ENCODE measurements at places on chromosomes 3 and 15.

DNA sequence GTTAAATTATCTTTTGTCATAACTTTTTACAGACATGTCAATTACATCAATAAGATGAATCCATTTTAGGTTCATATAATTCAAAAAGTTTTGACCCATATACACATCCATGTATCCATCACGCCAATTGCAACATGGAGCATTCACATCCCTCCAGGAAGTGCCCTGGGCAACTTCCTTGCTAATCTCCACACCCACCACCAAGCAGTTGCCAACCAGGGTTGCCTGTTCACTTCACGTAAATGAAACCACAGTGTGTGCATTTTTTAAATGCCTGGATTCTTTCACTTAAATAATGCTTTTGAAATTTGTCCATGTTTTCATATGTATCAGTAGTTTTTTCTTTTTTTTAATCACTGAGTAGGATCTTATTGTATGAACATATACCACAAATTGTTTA is 40.7 kb upstream of the LYZL4 start:
- no peak for DNase-seq

DNA sequence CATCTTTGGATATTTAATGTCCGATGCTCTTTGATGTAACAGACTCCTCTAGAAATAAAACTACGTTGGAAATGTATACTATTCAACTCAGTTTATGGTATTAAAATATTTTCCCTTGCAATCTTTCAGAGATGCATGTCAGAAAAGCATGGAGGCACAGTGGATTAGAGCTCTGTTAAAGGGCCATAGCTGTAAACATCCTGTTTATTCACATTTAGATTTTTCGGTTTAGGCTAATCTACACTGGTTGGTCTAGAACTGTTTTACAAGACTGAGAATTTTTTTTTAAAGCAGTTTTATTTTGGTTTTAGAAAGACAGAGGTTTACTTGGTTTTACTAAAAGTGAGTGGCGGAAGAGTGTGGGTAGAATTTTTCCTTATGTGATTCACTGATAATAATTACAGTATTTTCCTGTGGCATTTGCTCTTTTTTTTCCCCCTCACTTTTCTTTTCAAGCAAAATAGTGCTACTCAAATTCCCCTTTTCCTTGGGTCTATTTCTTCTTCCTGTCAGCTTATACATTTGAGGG is 132.1 kb downstream of the IL1RAP start:
- no peak for DNase-seq

DNA sequence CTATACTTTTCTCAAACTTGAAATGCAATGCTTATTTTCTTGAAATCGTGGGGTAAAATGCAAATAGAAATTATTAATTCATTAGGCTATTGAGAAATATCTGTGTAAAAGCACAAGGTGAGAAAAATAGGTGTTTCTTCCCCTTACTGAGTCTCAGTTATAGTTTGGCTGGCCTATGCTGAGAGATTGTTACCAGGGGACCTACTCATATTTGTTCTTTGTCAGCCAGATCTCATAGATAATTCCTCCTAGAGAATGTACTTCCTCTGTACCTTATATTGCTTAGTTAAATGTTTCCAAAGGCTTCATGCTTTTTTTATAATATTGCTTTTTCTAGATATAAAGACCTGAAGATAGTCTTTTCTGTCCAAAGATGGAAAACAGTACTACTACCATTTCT is 60.0 kb upstream of the TRPC1 start:
- no peak for DNase-seq

GRCh38 chr3:33237439-33237838 is 18.8 kb upstream of the SUSD5 start:
- no peak for DNase-seq

GRCh38 chr15:41501191-41501917 is 7.7 kb downstream of the ITPKA start:
- no peak for DNase-seq

DNA sequence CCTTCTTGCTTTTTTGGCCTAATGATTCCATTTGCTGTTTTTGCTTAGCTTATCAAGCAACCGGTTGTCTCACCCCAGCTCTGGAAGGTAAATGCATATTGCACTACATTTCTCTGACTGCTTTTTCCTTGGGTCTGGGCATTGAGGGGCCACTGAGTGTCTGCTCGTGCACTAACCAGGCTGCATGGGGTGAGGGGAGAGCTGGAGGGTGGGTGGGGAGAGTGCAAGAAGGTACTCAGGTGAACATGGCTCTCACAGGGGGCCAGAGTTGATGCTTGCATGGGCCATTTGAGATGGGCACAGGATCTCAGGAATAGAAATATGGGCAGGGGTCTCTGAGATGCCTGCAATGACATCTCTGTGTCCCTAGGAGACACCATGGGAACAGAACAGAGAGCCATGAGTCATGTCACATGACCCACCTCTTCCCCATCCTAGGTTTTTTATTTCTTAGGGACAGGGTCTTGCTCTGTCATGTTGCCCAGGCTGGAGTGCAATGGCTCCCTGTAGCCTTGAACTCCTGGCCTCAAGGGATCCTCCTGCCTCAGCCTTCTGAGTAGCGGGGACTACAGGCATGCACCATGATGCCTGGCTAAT is 6.2 kb downstream of the ALPK3 start:
- no peak for DNase-seq

DNA sequence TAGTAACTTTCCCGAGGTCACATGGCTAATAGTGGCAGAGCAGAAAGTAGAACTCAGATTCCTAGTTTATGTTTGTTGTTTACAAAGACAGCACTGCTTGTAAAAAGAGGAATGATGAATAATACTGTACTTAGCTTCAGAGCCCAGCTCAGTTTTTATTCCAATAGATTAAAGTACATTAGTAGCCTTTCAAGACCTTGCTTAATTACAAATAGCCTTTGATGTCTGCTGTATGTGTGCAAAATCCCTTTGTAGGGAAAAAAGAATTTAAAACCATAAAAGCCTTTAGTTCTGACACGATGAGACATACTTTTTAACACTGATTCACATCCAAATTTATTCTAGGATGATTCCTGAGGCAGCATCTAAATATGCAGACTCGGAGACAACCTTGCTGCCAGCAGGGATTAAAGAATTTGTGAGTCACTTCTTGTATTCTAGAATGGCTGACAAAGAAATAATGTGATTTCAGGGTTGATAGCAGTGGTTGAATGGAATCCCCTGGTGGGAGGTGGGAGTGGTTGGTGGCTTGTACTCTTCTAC is 324.2 kb upstream of the TGFBR2 start:
- no peak for DNase-seq

DNA sequence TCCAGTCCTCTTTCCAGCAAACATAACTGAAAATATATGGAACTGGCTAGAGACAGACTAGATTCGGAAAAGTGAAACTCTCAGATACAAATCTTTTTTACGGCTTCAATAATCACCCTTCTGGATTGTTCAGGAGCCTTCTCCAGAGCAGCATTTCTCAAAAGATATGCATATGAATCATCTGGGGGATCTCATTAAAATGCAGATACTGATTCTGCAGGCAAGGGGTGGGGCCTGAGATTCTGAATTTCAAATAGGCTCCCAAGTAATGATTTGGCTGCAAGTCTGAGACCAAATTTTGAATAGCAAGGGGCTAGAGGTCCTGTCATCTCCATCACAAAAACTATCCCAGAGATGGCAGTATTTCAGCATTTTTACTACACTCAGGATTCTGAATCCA is 165.4 kb downstream of the CTNNB1 start:
- no peak for DNase-seq

- DNase-seq = no peak
These were observed 2.2 kb upstream of the NR2F2 start for GRCh38 chr15:96328181-96328876.

GRCh38 chr3:78749056-78749455 is 1018.7 kb downstream of the ROBO1 start:
- DNase-seq = no peak

DNA sequence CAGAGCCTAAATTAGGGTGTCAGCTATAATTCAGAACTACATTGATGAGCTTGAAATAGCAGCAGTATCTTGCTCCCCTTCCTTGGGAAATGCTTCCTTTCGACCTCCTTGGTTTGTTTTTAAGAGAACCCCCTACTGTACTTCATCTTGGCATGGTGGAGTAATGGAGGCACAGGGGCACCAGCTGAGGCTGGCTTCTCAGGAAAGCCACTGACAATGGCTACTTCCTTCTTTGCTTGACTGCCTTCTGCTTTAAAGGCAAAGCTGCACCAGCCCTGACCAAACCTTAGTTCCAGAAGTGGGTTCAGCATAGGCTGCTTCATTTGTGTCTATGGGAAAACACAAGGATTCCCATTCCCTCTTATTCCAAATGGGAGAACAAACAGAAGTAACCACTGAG is 1.5 kb upstream of the FBXL22 start:
- no peak for DNase-seq

- no peak for DNase-seq
These were observed 3.9 kb downstream of the XIRP1 start for GRCh38 chr3:39188271-39189149.

DNA sequence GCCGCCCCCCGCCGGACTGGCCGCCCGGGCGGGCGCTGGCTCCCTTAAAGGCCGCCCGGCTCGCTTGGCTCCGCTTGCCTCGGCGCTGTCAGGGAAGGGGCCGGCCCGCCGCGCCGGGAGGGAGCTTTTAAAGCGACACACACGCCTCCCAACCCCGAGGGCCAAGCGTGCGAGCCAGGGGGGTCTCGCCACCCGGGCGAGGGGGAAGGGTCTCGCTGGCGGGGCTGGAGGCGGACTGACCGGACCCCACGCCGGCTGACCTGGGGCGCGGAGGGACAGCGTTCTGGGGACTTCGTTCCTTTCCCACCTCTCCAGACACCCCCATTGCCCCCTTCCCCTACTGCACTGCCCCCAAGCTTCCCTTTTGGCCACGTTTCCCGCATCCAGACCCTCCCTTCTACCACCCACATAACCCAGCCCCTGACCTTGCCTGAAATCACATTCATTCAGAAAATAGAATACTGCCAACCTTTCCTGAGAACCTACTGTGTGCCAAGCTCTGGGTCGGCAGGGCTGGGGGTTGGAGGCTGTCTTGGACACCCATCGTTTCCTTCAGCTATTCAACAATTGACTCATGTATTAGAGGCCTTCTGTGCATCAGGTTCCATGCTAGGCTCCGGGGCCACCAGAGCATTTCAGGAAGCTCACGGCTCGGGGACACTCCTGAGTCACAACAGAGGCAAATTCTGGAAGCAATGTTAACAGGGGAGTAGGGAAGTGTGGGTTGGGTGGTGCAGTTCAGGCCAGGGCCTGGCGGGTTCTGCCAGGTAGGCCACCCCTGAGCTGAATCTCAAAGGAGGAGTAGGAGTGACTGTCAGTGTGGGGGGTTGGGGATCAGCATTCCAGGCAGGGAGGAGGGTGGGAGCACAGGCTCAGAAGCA is at the start of gene INSYN1:
TSS of gene INSYN1 (minus strand) at position 102 of the 881 bp plus-strand sequence. CDS start 2,221 bp downstream, outside the sequence.
- no peak for DNase-seq

DNA sequence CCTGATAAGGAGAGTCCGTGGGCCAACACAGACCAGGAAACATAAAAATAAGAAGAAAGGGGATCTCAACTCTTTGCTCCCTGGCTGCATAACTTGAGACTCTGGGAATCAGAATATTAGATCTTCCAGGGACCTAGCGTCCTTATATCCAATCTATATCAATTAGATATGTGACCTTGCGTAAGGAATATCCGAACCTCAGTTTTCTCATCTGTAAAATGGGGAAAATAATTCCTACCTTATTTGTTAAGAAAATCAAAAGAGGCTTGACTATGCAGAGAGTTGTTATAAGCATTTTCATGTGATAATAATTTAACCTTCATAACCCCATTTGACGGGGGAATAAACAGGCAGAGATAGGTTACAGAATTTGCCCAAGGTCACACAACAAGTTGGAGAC is 7.1 kb upstream of the LIPC start:
- no peak for DNase-seq

DNA sequence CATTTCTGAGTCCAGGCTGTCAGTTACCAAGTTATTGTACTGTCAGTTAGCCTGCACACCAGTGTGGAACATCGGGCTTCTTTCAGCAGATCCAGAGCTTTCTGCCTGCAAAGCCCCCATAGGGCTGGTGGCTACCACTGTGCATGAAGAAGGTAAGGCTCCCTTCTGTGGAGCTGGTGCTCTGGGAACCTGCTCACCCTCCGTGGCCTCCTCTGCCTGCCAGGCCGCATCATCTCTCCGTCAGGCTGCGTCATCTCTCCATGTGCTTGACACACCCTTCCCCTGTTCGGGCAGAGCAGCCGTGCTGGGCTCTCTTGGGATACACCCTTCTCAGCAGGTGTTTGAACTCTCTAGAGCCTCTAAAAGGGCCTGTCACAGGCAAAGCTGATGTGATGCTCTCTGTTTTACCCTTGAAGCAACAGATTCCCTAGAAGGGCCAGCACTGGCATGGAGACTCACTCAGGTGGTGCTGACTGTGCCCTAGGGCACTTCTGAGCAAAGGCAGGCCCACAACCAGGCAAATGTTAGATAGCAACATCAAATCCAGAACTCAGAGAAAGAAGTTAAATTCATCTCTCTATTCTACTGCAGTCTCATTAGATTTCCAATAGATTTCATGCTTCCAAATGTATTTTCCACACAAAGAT is 261.1 kb downstream of the EPHB1 start:
- peak; percentile 72 for DNase-seq

DNA sequence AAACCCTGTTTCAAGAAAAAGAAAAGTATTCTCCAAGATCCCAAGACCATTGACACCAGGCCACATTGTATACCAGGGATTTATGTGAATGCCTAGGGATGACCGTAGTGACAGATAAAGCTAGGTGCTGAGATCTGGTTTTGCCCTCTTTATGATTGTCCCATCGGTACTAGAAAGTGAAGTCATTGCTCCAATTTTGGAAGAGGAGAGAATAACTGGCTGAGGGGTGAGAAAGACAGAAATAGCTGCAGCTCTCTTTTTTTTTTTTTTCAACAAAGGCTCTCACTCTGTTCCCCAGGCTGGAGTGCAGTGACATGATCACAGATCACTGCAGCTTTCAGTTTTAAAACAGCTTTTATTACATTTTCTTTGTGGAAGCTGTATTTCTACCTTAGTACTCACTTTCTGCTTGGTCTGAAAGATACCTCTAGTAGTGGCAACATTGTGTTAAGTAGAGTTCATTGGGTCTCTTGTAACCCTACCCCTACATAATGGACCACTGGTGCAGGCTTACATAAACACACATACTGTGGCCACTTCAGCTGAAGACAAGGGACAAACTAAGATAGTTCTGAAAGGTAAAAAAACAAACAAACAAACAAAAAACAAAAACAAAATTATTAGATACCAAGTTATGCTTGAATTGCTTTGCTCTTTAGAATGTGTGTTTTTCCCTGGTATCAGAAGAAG is 18.0 kb downstream of the ZSCAN29 start:
- DNase-seq = no peak

DNA sequence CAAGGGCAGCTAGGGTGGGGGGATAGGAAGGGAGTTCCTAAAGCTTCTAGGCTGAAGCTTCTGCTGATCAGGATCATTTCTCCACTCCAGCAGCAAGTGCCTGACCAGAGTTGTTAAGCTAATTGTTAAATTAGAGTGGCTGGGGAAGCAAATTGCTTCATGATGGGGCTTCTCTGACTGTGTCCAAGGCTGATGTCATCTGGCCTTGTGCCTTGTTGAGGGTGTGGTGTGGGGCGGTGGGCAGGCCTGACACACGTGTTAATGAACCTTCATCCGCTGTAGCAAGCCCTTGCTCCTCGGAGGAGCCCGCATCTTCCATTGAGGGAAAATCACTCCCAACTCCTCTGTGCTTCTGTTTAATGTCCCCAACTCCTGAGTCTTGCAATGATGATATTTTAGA is 84.3 kb upstream of the ROPN1 start:
- no peak for DNase-seq

- no peak for DNase-seq
These were observed 110.0 kb upstream of the SLC4A7 start for GRCh38 chr3:27594096-27594690.
